ENCODE measurements at places on chromosomes 1 and 21. TPM values are rescaled to one million over a fixed set of nuclear protein-coding genes. Genes with fewer than 3 reads are reported as not detected.

IRF2BP2 gene
- 43.8 TPM for total RNA-seq

BMP8B gene
- total RNA-seq: 2.1 TPM

GRCh38 chr1:108064255-108064654 is 99.3 kb upstream of the VAV3 start:
- no peak for DNase-seq

GRCh38 chr1:233945573-233945972 is 41.1 kb downstream of the SLC35F3 start:
- DNase-seq: no peak

- DNase-seq: no peak
Measured at GRCh38 chr21:43325968-43326715, 100.8 kb downstream of the SIK1 start.

DNA sequence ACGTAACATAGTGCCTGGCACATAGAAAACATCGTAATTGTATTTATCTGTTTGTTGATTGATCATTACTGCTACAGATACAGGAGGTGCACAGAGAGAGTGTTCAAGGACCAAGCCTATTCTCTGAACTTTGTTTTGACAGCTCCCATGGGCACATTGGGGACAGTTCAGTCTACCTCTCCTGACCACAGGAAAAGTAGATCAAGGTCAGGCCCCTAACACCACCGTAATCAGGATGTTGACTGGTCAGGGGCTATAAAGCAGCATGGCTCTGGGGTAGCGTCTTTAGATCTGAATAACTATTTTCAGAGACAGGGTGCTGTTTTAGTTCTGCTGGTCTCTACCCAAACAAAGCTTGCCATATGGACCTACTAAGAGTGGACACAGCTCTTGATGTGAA is 223.1 kb upstream of the IRF2BP2 start:
- no peak for DNase-seq

Data from sigmoid colon (tissue), 7 donors.